Body of pancreas (tissue), 4 donors: ENCODE measurements at places on chromosomes 6 and 20. TPM values are rescaled to one million over a fixed set of nuclear protein-coding genes. Genes with fewer than 3 reads are reported as not detected.

GRCh38 chr6:160667639-160668481 is 3.8 kb upstream of the LPA start:
- DNase-seq = peak; percentile 61

GRCh38 chr6:76043690-76044089 is 28.8 kb downstream of the IMPG1 start:
- no peak for DNase-seq

- DNase-seq = peak; percentile 25
These were observed 621.9 kb upstream of the CITED2 start for GRCh38 chr6:139996253-139996834.

GRCh38 chr6:160178271-160178670 is 56.7 kb downstream of the SLC22A1 start:
- no peak for DNase-seq

GRCh38 chr20:37981568-37981967 is 51.7 kb downstream of the TTI1 start:
- no peak for DNase-seq

DNA sequence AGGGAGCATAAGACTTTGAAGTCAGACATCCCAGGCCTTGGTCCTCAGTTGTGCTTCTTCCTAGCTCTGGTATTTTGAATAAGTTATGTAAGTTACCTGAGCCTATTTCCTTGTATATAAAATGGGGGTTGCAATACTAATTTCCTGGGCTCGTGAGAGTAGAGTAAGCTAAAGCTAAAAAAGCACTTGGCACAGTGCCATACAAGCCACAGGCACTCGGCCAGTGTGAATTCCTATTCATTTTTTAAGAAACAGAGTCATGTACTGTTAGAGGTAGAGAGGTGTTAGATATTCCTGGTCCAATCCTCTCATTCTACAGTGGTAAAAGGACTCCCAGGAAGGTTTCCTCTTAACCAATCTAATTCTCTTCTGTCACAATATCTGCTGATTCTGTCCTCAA is 79.6 kb upstream of the EPB41L1 start:
- DNase-seq = no peak

DNA sequence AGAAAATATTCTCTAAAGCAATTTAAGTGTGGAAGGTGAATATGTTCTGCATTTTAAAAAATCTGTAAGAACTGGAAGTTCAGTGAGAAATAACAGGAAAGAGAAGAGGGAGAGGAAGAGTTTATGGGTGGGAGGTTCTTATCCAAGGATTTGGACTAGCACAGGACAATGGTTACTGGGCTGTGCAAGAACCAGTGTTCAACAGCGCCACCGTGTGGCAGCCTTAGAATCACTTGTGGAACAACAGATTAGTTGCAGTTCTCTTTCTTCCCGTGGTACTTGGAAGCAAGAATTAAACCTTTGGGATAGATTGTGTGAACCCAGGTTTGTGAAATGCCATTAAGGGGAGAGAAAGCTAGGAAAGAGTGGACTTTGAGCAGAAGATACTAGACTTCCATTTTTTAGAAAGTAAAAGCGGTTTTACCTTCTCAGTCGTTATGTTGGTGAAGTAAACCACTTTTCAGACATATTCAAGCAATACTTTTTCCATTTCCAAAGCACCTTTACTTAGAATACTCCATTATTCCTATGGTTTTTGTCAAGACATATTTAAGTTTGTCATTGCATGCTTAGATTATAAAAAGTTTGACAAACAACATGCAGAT is 436.7 kb downstream of the RNF144B start:
- DNase-seq = peak; percentile 5

DNA sequence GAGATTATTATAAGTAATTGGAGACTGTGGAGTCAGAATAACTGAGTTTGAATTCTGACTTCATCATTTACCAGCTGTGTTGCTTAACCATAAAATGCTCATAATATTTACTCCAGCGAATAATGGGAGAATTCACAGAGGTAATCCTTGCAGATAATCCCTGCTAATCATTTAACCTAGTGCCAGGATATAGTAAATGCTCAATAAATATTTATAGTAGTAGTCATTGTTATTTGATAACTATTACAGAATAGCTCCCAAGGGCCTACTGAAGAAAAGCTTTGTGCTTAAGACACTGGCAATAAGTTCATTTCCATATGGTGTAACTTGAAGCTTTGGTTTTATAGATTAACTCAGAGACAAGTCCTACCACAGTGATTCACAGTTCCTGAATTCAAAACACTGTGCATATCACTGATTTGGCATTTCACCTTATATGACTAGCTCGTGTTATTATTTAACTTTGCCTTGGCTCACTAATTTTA is 208.8 kb upstream of the PLCB4 start:
- DNase-seq = no peak

DNA sequence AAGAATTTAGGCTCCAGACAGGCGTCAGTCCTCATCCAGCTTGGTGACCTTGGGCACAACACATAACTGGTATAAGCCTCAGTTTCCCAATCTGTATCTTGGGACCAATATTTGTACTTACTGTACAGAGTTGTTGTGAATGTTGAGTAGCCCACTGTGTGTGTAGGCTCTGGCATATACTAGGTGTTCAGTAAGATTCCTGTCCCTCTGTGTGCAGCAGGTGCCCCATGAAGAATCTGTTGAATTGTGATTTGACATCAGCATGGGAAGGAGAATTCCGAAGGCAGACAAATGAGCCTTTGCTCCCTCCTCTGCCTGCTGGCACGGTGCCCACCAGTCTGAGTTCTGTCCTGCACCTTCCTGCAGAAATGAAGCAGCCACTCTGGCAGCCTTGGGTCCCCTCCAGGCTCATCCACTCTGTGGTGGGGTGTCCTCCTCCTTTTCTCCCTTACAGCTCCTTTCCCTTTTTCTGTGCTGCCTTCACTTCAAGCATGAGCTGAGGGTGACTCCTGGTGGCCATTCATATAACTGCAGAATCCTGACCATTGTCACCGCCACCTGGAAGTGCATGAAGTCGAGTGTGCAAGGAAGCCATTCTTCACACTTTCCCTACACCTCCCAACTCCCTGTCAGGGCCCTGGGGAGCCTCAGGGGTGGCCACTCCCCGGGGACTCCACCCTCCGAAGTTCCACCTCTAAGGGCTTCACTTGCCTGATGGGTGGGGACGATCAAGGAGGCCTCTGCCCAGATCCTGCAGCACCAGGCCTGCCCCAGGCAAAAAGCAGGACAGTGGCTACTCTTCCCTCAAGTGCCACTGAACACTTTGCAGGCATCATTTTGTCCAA is 48.2 kb downstream of the MRPL14 start:
- DNase-seq = peak; percentile 80

GRCh38 chr6:70107852-70108629 is 194.8 kb downstream of the COL9A1 start:
- no peak for DNase-seq

- no peak for DNase-seq
These were observed 187.1 kb downstream of the BMP7 start for GRCh38 chr20:57079031-57080005.

GRCh38 chr6:141809901-141810300 is 322.8 kb upstream of the GJE1 start:
- no peak for DNase-seq

GRCh38 chr6:41036601-41037000 is 2.4 kb downstream of the UNC5CL start:
- DNase-seq = no peak

DNA sequence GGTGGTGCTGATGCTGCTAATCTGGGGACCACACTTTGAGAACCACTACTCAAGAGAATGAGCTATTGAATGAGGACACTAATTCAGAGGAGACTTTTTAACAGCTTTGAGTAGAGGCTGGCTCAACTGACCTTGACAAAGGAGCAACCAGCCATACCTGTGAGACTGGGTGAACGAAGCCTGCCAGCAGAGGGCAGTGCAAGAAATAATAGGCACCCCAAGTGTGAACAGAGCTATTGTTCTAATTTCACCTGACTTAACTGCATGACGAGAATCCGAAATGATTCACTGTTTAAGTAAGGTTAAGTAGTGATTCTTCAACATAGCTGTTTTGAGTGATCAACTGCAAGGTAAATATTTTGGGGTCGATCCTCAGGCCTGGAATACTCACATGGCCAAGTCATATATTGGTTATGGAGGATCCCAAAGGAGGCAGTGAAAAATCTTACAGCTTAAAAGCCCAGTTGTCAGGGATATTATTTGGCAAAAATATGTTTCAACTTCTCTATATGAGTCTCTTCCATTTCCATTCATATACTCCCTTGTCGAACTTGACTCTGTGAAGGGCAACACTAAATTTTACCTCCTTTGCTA is 550.5 kb upstream of the MARCKS start:
- DNase-seq = peak; percentile 92

- no peak for DNase-seq
These were observed 68.0 kb downstream of the CD164 start for GRCh38 chr6:109314313-109314712.

DNA sequence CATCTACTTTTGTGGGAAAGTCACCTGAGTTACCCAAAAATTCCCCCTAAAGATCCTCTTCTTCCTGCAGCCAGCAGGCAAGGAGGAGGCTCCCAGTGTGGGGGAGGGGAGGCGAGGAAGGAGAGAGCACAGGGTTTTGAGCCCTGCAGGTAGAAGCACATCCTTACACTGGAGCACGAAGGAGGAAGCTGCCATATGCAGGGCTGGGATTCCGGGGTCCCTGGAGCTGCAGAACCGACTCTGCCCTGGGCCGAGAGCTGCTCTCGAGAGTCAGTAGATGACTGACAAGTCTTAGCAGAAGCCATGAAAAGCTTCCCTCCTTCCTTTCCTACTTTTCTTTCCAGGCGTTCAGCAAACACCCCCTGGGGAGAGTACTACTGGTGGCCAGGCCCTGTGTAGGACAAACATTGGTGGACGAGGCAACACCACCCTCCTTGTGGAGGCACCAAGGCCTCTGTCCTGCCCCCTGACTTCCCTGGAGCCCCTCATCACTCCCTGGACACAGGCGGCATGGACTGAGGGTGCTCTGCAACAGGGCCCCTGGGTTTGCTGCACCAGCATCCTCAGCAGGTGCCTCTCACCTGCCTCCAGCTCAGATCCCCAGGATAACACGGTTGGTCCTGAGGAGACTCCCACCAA is 211.7 kb upstream of the CST7 start:
- no peak for DNase-seq

- DNase-seq = no peak
These were observed 95.0 kb downstream of the TOX2 start for GRCh38 chr20:44009679-44009992.

GRCh38 chr20:61919675-61920365 is 145.9 kb downstream of the TAF4 start:
- no peak for DNase-seq

GRCh38 chr6:85643537-85644278 is 1.0 kb upstream of the SYNCRIP start:
- DNase-seq = peak; percentile 87

- peak; percentile 81 for DNase-seq
These were observed 78.0 kb upstream of the RPS6KA2 start for GRCh38 chr6:166705069-166705468.

DNA sequence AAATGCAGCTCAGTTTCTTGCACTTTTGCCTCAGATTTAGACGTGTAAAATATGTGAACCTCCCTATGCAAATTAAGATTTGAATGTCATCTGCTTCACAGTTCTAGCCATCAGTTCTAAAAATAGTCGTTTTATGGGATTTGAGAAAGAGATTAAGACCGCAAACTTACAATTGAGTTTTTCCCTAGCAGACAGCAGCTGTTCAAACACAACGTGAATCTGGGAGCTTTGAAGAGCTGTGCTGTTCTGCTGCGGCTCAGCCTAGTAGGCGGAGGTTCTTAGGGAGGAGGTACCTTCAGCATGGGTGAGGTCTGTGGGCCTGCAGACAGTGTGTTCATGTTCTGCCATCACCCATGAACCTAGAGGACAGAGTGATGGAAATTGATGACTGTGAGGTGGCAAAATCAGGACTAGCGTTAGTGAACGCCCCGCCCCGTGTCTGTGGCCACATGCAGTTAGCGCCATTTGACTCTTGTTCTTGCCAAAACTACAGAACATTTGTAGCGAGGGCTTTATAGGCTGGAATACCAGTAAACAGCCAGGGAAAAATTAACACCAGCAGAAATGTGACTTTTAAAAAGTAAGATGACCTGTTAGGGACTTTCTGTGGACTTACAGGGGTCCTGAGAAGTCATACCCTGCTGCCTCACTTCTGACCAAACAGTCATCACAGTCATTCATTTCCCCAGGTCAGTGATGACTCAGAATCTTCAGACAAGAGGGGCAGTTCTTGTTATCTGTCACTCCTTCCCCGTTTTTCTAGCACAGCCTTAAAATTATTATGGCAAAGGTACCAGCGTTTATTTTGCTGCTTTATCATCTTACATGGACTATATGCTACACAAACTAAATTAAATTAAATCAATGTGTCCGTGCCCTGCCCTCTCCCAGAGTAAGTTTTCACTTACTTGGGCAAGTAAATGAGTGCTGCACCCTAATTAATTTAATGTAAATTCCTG is 84.3 kb upstream of the TMEM181 start:
- DNase-seq = peak; percentile 66

- no peak for DNase-seq
These were observed 91.5 kb downstream of the FAM50B start for GRCh38 chr6:3940703-3941102.

GRCh38 chr6:154605882-154606370 is 95.4 kb upstream of the CNKSR3 start:
- DNase-seq = no peak

GRCh38 chr6:71248306-71248765 is 40.3 kb upstream of the OGFRL1 start:
- peak; percentile 42 for DNase-seq

- DNase-seq = no peak
These were observed 1.9 kb upstream of the AFDN start for GRCh38 chr6:167824591-167825331.

DNA sequence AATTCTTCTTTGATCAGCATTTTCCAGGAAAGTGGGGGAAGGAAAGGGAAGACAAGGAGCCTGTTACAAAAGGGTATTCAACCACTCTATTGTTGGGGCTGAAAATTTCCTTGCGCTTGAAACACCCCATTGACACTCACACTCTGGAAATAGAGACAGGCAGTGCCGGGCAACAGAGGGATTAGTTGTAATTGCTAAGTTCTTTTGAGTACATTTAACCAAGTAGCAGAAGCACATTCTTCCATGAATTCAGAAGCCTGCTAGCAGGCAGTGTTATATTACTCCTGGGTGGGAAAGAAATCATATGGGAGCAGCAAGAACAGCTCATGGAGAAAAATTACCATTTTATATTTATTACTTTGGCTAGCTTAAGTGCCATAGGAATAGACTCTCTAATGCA is 745.5 kb downstream of the C6orf118 start:
- no peak for DNase-seq

FRK gene
- total RNA-seq = 9.1 TPM

NFKBIE gene
- total RNA-seq = 18.9 TPM

SYS1 gene
- 15.3 TPM for total RNA-seq

HMGN3 gene
- total RNA-seq = 78.1 TPM

STX11 gene
- 7.6 TPM for total RNA-seq

ME1 gene
- 10.4 TPM for total RNA-seq

UST gene
- 11.4 TPM for total RNA-seq

MMP24 gene
- total RNA-seq = 3.0 TPM

RBM24 gene
- not detected for total RNA-seq

TPX2 gene
- total RNA-seq = not detected
